Activated naive CD4-positive, alpha-beta T cell treated with anti-CD3 and anti-CD28 coated beads, Interleukin-2, amount 10 ng/mL, durations not matched to agents 5 hours and 36 hours (primary cell): ENCODE measurements at places on chromosomes 4 and X. TPM values are rescaled to one million over a fixed set of nuclear protein-coding genes. Genes with fewer than 3 reads are reported as not detected.

The FAAH2 gene
- 2.3 TPM for total RNA-seq

The EGF gene
- total RNA-seq = not detected

The ALPK1 gene
- total RNA-seq = 17.1 TPM

The RASGEF1B gene
- total RNA-seq = 2.6 TPM

The AFP gene
- total RNA-seq = not detected

The IQCM gene
- not detected for total RNA-seq

The TRIM61 gene
- 1.9 TPM for total RNA-seq

The GRIA3 gene
- not detected for total RNA-seq

The NXF2 gene
- total RNA-seq = not detected

The MGST2 gene
- 15.4 TPM for total RNA-seq

The WDR13 gene
- total RNA-seq = 56.9 TPM

The GABRA4 gene
- not detected for total RNA-seq

The FAM114A1 gene
- 1.6 TPM for total RNA-seq
